LHCN-M2 (cell line): ENCODE measurements at places on chromosomes 3 and 15.

GRCh38 chr3:30495172-30496065 lies 111.0 kb upstream of the TGFBR2 start:
- DNase-seq: peak; percentile 96

DNA sequence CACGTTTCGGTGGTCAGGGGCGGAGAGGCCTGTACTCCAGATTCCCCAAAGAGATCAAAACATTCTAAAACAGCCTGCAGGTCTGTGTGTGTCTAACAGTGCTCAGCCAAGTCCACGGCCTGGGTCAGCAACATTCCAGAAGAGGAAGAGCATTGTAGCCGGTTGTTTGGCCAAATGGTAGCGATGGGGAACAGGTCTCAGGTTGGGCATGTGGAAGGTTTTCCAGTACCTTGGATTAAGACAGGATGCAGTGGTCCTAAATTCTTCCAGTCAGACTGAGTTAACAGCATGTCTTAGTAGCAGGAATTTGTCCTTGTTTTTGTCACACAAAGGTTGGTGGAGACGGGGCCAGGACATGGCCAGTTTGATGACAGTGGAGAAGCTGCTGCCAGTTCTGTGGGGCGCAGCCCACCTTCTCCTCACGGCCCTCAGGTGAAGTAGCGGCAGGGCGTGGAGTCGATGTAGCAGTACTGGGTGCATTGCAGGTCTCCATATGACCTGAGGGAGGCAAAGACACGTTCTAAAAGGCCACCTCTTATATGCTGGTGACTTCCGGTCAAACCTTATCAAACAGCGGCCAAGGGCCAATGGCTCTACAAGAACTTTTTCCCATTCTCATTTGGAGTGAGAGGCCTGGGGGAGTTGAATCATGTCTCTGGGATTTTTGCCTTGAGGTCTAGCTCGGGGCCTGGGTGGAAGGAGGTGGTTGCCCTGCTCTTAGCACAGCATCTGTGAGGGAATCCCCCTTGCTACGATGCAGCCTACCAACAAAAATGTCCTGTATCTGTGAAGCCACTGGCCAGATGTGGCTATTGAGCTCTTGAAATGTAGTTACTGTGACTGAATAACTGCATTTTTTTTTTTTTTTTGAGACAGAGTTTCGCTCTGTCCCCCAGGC lies 24.1 kb downstream of the EAF1 start:
- no peak for DNase-seq

- peak; percentile 54 for DNase-seq
These were observed 50.4 kb downstream of the FLNB start for GRCh38 chr3:58058361-58059263.

- no peak for DNase-seq
These were observed 147.3 kb downstream of the THSD4 start for GRCh38 chr15:71262599-71262998.

- DNase-seq: no peak
These were observed 239.0 kb downstream of the ZNF621 start for GRCh38 chr3:40763807-40764206.

- DNase-seq: no peak
These were observed 187.5 kb downstream of the NAALADL2 start for GRCh38 chr3:175046601-175047000.

DNA sequence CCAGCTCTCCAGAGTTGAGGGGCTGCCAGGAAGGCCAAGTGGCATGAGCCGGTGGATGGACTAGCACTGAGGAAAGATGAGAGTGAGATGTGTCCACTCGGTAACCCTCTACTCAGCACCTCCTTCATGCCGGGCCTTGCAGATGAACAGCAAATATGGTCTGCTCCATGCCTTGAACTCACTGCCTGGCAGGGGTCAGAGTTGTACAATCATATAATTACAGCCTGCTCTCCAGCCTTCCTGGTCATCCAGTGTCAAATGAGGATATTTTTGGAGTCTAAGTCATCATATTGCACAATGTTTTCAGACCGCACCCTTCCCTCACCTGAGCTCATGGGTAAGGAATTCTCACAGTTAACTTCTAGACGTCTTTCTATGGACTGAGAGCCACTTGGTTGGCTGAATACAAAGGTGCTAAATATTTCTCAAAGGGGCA lies 4.9 kb downstream of the MGLL start:
- peak; percentile 65 for DNase-seq

DNA sequence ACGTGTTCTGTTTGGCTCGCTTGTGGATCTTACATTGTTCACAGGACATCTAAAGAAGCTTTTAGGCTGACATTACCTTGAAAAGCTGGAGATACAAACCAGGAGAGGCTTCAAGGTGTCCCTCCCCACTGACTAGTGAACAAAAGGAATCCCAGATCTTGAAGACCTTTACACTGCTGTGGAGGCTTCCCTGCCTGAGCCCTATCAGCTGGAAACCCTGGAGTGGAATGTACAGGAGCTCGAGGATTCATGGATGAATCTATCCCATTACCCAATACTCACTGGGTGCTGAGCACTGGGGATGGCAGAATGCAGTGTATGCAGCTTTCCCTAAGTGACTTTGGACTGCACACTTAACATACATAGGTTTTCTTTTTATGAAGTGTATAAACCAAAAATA lies 82.3 kb upstream of the MFGE8 start:
- no peak for DNase-seq

DNA sequence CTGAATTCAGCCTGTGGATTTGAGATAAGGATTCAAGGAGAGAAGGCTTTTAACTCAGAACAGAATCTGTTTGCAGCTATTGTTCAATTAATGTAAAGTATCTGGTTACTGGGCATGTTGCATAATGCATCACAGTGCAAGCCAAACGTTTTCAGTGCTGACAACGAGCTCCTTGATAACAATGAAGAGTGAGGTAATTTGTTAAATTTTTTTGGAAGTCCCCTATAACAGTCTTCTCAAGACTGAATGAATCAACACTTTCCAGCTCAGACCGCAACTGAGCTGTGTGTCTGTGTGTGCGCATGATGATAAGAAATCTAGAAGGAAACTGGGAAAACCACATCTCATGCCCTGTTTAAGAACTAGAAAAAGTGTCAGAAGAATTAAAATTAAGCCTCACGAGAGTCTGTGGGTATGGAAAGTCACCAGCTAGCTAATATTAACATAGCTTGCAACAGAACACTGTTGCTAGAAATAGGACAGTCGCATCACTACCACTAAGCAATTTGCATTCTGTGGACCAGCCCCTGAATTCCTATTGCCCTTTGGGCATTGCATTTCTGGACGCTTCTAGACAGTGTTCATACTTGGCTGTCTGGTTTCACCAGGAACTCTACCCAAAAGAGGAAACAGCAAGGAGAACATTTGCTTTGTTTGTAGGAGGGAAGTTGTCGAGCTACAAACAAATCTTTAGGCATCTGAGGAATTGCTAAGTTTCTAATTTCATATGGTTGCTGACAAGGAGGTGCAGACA lies 43.7 kb upstream of the ATP2C1 start:
- DNase-seq: peak; percentile 22

- DNase-seq: no peak
These were observed 102.7 kb downstream of the OSBPL10 start for GRCh38 chr3:31878231-31878838.

DNA sequence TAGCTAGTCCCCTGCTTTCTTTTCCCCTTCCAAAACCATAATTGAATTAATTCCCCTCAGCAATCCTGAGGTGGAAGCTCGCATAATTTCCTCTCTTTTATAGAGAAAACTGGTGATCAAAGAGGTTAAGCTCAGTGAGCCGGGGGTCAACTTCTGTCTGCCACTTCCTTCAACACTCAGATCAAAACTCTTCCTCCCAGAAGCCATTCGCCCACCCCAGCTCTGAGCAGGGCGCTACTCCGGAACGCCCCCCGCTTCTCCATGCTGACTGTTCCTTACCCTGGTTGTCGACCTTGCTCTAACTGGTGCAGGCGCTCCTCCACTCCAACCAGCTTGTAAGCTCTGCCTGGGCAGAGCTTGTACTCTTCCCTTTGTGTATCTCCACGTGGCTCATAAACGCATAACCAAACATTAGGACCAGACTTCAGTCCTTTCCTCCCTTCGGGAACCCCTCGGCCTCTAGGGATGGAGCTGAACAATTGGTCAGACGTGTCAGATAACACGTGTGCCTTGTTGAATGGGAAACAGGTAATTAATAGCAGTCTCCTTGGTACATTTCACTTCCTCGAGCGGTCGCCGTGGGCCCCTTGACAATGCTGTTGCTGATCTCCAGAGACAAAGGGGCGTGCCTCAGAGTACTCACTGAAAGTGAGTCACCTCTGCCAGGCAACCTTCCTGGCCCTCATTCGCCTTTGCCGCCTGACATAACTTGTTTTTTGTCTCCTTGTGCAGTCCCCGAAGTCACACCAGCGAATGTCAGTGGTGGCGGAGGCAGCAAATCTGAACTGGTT lies 71.8 kb downstream of the IL5RA start:
- peak; percentile 1 for DNase-seq

GRCh38 chr15:65334586-65335231 lies 30.2 kb downstream of the RNU5B-1 start:
- DNase-seq: no peak

- DNase-seq: peak; percentile 72
These were observed 55.0 kb downstream of the CFAP20DC start for GRCh38 chr3:58994746-58995330.

DNA sequence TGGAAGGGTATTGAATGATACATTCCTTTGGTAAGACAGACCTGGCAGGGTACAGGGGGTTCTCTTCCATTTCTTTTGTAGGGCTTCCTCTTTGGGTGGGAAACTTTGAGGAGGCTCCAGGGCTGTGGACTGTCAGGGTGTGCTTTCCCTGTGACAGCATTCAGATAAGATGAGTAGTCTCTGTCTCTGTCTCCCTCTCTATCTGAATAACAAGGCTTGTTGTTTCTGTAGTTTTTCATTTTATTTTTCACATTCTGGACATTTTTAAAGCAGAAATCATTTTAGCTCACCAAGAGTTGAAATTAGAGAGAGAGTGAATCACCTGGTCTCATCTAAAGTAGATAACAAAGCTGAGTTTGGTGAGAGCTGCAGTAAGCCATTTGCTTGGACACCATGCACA lies 100.8 kb upstream of the TPM1 start:
- no peak for DNase-seq

DNA sequence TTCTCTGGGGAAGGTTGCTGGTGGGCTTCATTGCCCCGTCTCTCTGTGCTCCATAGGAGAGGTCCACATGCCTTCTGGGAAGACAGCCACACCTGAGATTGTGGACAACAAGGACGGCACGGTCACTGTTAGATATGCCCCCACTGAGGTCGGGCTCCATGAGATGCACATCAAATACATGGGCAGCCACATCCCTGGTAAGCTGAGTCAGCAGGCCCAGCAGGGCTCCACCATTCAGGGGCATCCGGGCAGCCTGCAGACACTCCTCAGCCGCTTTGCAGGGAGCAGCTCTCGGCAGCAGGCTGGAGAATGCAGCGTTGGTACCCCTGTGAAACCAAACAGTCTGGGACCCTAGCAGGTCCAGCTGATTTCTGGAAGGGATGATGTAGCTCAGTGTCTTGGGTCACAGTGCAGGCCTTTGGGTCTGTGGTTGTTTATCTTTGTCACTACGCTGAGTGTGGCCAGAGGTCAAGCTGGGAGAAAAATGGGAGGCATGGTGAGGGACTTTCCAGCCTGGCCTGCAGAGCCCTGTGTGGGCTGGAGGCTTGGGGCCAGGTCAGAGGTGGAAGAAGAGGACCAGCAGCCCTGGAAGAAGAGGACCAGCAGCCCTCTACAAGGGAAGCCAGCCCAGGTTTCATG lies 67.2 kb downstream of the DNASE1L3 start:
- no peak for DNase-seq

DNA sequence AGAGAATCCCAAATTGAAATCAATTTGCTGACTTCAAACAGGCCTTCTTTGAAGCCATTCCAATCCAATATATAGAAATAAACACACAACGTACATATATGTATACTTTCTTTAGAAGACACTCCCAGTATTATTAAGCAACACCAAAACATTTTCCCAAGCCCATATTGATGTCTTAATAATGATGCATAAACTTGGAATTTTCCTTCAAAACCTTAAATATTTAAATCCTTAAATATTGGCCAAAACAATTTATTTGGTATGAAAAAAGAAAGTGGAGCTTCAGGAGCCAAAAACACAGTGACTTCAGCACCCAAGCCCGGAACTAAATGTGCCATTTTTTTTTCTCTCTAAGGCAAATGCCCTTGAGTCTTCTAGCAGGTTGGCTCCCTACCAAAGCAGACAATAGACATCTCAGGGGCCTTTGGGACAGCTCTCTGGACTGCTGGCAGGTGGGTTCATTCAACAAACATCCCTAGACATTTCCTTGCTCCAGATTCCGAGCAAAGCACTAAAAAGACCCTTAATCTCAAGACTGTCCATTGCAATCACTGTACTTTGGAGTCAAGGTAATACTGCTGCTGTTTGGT lies 384.7 kb downstream of the NTRK3 start:
- DNase-seq: no peak

DNA sequence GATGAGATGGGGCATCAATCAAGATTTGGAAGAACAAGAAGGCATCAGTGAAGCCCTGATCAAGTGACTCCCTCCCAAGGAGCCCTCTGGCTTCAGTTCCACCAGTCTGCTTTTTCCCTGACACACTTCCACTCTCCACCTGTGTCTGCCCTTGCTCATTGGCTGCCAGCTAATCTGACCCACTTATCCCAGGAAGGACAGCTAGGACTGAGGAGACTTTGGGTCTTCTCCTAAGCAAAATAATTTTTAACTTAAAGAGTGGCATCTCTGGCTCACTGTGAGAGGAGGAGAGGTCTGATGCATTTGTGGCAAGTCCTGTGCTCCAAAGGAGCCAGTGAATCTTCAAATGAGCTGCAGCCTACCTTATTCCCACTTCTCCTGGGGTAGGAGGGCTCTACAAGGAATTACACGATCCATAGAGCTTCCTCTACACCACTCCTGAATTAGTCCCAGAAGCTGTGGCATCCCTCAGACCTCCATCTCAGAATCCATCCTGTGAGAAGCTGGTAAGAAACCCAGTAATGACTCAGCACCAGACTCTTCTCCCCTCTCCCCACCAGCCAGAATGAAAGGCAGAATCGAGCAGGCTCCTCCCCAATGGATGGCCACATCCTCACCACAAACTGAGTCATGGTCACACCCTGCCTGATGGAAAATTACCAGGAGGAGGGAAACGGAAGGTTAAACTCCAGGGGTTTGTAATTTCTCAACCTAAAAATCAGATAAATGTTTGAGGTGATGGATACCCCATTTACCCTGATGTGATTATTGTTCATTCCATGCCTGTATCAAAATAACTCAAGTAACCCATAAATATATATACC lies 6.3 kb upstream of the PKM start:
- peak; percentile 98 for DNase-seq

DNA sequence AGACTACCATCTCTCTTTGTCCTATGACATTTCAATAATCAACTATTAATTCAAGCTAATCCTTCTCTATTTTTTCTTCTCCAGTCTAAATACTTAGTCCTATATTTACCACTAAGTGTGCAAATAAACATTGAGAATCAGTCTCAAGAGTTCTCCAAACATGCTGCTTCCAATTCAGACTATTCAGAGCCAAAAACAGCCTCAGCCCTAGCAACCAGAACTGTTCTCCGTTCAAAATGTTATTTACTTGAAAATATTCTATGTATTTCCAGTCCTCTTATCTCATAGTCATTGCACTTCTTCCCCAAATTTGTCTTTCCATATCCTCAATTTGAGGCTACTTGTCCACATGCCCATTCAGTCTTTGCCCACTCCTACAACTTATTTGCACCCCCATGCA lies 805.5 kb downstream of the IGSF11 start:
- no peak for DNase-seq
